Iris pigment epithelial cell (primary cell): ENCODE measurements at places on chromosomes 16 and 17.

DNA sequence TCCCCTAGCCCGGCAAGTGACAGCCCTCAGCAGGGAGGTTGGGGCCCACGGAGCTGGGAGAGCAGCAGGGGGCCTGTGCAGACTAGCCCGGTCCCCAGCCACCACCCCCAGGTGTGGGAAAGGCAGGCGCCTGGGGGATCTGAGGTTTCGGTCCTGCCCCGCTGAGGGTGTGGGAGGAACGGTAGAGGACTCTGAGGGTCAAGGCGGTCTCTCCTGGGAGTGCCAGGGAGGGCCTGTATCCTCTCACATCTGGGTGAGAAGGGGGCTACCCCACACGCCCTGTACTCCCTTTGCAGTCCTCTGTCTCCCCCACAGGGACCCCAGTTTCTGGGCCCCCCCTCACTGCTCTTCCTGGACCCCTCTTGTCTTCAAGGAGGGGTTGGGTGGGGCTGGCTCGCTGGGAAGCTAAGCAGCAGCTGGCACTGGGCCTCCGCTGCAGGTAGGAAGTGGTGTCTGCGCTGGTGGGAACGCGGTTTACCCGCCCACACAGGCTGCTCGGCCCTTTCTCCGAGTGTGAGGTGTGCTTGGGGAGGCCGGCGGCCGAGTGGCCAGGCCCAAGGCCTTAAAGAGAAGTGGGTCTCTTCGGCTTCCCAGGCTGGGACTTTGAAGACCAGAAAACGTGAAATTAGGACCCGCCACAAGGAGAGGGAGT, 15.4 kb downstream of the CD7 start:
- DNase-seq, result no peak

GRCh38 chr16:86962259-86962658, 354.9 kb downstream of the C16orf95 start:
- no peak for DNase-seq

DNA sequence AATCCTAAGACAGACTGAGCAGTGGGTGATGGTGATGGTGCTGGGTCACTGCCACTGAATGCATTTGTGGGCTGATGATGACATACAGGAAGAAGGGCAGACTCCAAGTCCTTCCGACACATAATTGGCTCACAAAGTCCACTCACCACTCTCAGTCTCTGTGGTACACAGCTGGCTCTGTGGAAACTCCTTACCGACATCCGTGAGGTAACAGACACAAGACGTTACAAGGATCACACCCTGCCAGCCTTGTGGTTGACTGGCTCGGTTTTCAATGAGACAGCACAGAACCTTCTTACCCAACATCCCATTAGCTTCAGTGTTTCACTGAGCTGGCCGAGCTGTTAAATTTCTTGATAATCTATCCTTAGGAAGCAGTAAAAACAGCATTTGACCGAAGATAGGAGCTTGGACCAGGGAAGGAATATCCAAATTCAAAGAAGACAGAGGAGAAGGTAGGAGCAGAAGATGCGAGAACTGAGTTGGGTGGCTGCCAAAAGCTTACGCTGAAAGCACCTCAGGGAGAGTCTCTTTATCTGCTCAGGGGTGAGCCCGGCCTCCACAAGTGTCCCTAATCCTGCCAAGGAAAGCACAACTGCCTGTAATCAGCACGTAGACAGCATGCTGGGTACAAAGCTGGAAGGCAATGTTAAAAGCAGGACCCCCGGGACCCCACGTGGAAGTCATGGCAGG, 5.5 kb upstream of the MXRA7 start:
- peak; percentile 100 for DNase-seq

- DNase-seq, result no peak
These were observed 319.8 kb downstream of the SEC14L1 start for GRCh38 chr17:77460514-77461046.

DNA sequence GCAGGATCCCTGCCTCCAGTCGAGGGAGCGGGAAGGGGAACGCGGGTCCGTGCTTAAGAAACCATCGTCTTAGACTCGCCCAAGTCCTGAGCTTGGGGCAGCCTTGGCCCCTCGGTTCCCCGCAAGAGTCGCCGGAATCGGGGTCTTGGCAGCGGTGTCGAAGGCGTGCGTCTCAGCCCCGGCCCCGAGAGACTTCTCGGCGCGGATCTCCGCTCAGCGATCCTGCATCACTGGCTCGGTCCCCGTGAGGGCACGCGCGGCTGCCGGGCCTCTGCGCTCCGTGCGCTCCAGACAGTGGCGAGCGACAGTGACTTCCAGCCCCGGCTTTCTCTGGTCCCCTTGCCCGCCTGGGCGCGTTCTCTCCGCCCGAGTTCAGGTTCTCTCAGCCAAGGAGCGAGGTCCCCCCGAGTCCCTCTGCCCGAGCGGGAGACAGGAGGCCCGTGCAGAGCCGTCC, 380 bp downstream of the HS3ST3A1 start:
- DNase-seq, result no peak

DNA sequence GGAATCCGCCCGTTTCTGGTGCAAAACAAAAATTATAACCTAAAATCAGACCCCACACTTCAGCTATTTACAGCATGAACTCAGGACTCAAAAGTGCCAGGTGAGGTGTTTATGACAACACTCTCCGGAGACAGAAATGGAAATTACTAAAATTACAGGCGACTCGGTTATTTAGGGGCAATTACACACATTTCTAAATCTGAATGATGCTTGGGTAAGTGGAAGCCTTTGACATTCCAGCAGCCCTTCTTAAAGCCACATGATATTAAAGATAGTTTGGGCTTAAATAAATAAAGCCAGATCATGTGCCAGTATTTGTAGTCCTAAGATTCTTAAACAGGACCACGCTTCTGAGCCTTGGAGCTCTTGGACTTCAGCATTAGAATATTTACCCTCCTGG, 36.7 kb upstream of the PMP22 start:
- DNase-seq, result no peak

DNA sequence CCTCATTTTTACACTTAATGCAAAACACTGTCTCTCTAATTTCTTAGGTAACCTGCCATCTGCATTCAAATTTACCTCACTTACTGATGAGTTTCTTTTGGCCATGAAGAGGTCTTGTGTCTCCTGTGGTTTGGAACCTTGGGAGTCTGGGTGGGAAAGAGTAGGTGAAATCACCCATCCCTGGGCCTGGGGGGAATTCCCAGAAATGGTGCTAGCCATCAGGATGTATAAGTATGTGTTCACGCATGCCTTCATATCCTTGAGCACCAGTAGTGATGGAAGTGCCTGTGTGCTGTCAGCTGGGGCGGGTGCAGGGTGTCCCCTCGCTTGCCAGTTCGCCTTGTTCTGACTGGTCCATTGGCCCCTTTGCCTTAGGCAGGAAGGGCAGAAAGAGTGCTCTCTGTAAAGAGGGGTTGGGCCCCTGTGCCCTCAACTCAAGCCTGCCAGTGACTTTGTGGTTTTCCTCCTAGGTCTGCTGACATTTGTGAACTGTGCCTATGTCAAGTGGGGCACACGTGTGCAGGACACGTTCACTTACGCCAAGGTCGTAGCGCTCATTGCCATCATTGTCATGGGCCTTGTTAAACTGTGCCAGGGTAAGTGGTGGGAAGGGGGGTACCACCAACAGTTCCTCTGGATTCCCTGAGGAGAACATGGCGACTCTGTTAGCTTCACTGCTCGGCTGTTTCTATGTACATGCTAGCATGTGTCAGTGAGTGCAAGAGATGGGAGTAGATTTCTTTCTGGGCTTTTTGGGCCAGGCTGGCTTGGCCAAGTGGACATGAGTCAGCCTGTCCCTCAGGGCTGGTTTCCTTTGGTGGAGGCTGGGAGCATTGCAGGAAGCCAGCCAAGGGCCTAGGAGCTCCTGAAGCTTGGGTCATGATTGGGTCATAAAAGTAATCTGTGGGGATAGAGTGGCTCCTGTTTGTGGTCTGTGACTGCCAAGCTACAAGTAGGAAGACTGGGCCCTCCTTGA, 23.2 kb downstream of the SLC7A6OS start:
- DNase-seq, result peak; percentile 90

GRCh38 chr16:88287219-88287618, 95.5 kb upstream of the ZNF469 start:
- no peak for DNase-seq

- no peak for DNase-seq
These were observed 212.4 kb downstream of the SNX29 start for GRCh38 chr16:12188935-12189249.

DNA sequence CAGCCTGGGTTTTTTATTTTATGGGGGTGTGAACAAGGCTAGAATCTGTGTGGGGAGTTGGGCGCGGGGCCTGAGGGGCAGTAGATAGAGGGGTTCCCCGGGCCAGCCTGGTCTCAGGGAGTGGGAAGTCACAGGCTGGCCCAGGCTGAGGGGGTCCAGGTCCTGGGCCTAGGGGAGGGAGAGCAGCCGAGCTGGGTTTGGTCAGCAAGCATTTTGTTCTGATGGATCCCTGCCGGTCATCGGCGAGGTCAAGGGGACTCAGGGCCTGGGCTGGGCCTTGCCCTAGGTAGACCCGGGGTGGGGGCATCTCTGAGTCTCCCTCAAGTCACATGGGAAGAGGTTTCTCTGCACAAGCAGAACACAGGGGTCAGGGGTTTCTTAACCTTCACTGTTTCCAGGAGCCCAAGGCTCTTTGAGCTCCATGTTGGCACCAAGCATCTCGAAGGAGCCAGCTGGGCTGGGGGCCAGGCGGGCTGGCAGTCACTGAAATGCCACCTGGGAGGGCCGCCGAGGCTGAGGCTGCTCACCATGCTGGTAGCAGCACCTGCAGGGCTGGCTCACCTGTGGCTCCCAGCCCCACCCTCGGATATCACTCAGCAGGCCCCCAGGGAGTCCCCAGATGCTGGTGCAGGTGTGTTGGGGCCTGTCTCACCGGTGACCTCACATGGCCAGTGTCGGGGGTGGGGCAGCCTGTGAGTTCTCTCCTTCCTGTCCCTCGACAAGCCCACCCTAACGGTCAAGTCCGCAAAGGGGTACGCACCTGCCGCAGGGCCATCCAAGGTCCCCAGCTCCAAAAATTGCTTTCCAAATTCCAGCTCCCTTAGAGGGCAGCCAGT, 41.0 kb downstream of the SLC7A5 start:
- no peak for DNase-seq

DNA sequence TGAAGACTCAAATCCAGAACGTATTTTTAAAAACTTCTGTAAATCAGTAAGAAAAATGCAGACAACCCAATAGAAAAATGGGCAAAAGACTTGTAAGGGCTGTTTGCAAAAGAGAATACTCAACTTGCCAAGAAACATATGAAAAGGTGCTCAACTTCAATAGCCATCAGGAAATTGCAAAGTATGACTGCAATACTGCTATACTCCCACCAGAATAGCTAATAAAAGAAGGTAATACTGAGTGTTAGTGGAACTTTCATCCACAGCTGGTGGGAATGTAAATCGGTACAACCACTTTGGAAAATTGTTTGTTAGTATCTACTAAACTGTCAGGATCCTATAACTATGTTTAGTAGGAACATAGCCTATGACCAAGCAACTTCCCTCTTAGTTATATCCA, 48.1 kb downstream of the TBX4 start:
- no peak for DNase-seq
